ENCODE measurements at places on chromosomes 11 and 22.

DNA sequence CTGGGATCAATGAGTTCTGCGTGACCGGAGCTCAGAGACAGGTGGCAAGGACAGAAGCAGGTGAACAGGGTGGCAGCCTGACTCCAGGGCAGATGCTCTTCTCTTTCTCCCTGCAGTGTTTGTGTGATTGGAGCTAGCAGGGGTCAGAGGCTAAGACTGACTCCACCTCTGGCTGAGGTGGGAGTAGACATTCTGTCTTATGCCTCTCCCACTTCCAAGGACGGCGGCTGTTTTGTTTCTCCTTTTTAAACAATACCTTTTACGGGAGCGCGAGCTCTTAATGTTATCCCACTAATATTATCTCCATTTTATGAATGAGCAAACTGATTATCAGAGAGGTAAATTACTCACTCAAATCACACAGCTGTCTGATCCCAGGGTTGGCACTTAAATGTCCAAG, 323.7 kb downstream of the MIAT start:
- DNase-seq = no peak

GRCh38 chr11:43872995-43873394, 7.6 kb upstream of the ALKBH3 start:
- DNase-seq = no peak

GRCh38 chr11:131240421-131240820, 130.0 kb upstream of the NTM start:
- no peak for DNase-seq

GRCh38 chr11:94147433-94147845, 18.8 kb downstream of the PANX1 start:
- no peak for DNase-seq

GRCh38 chr22:19846620-19847344, 7.9 kb downstream of the GNB1L start:
- no peak for DNase-seq

DNA sequence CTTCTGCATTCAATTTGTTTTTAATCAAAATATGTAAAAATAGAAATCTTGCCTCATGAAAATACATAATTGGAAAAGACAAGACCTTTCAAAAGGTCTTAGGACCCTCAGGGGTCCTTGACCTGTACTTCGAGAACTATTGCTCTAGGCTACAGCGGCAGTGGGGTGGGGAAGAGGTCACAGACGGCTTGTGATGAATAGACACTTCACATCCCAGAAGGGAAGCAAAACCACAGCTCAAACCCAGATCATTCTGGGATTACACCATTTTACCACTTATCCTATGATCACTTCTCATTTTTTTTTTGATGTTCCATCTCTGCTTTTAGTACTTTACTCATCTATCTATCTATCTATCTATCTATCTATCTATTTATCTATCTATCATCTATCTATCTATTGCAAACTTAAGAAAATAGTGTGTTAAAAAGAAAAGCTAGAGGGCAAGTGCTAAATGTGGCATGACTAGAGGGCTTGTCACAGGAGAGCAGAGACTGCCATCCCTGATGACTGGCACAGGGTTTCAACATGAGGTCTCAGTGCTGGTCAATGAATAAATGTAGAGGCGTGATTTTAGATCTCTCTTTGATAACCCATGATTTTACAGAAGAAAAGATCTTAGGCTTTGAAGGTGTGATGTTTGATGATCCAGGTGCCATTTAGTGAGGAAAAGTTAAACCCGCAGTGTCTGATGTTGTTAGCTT, 37.1 kb downstream of the RNF141 start:
- DNase-seq = no peak

DNA sequence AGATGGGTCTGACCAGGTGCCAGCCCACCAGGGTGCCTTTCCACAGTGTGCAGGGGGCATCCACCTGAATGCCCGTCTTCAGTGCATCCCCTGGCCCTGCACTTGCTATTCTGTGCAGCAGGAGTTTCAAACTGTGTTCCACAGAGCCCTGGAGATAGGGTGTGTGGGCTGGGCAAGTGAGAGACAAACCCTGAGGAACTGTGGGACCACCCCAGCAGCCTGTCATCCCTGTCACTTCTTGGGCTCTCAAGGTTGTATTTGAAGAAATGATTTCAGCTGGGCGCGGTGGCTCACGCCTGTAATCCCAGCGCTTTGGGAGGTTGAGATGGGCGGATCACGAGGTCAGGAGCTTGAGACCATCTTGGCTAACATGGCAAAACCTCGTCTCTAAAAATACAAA, 6.4 kb upstream of the DGAT2 start:
- no peak for DNase-seq

GRCh38 chr22:42432818-42433217, 615 bp upstream of the NFAM1 start:
- DNase-seq = no peak

DNA sequence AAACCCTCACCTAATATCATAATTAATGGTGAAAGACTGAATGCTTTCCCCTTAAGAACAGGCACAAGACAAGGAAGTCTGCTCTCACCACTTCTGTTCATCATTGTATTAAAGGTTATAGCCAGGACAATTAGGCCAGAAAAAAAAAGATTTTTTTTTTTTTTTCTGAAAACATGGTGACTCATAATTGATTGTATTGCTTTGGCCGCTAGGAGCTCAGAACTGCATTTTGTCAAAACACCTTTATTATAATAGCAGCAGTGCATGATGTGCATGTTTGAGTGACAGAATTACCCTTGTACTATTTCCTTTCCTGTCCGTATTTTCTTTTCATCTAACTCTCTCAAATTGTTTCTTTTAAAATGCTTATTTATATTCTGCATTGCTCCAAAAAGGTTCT, 98.1 kb downstream of the RNF169 start:
- no peak for DNase-seq

DNA sequence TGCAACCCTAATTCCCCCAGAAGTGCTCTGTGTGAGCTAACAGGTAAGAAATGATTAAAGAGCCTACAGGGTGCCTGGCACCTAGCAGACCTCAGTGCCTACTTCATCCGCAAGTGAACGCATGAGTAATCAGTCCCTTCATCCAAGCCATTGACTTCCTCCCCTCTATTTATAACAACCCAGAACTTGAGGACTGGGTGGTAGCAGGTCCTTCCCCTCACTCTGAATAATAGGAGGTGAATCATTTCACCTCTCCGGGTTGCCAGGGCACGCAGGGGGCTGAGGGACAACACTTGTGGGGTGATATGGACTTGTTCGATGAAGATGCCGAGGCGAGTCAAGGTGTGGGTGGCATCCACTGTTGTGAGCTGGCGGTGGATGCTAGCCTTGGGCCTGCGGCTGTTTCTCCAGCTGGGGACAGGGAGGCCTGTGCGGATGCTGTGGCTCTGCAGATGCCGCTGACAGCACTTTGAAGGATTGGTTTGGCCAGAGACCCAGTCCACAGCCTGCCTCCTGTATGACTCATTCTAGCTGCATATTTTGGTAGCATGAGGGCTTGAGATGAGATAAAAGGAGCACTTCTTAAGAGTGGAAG, 11.7 kb upstream of the SORL1-AS1 start:
- DNase-seq = peak; percentile 26

- DNase-seq = no peak
Measured at GRCh38 chr11:64339754-64340408, at the start of gene CCDC88B. Gene CCDC88B, plus strand, starts transcription at chr11:64340204. Its CDS starts 63 bp downstream, at chr11:64340267.

- no peak for DNase-seq
Measured at GRCh38 chr11:92296138-92296515, 71.5 kb downstream of the FAT3 start.

DNA sequence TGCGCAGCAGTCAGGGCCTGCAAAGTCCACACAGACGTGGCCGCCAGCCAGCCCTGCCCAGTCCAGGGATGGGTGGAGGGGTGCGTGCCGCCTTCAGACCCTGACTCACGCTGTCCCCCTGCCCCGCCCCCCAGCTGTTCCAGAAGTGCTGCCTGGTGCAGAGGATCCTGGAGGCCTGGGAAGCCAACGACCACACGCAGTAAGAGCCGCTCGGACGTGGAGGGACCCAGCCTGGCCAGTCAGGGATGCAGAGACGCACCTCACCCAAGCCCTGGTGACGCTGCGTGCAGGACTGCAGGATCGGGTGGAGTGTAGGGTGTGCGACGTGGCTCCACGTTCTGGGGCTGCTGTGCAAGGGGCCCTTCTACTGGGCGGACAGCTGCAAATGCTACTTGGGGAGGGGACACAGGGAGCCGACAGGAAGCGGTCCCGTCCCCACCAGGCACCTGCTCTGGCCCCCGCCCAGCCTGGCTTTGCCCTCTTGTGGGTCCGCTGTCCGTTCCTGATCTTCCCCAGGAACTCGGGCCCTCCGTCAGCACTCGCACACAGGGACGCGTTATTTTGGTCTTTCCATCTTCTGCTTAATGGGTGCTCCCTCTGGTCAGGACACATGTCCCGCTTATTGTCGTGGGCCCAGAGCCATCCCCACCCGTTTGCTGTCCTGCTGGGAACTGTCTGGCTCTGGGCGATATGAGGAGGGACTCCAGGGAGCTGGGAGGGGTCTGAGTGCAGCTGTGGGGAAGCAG, 42.5 kb downstream of the SBF1 start:
- DNase-seq = no peak

DNA sequence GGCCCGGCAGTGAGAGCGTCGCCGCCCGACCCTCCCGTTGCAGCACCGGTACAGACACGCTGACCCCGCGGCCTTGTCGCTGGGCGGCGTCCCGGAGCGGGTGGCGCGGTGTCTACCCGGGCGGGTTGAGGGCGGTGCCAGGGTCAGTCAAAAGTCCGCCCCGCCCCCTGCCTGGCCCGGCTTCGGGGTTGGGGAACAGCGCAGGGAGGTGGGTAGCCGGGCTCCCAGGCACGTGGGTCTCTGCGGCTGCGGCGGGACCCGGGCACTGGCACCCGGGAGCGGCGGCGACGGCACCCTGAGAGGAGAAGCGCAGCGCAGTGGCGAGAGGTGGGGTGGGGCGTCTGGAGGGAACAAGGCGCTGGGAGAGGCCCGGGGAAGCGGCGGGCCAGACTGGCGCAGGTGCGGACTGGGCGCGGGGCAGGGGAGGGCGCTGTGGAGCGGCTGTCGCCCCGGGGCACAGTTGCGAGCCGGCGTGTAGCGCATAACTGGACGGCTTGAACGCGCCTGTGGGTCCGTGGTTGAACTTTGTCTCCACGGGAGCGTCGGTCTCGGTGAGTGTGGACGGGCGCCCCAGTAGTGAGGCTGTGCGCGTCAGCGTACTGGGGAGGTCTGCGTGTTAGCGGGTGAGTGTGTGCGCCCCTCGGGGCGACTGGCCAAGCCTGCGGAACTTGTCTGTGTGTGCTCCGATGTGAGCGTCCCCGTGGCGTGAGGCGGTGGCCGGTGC, at the start of gene P2RY2:
TSS of gene P2RY2 (plus strand) at position 176 of the 724 bp plus-strand sequence. CDS start 15,879 bp downstream, outside the sequence.
- DNase-seq = no peak

GRCh38 chr22:48577014-48577690, 1250.5 kb downstream of the BRD1 start:
- DNase-seq = no peak

DNA sequence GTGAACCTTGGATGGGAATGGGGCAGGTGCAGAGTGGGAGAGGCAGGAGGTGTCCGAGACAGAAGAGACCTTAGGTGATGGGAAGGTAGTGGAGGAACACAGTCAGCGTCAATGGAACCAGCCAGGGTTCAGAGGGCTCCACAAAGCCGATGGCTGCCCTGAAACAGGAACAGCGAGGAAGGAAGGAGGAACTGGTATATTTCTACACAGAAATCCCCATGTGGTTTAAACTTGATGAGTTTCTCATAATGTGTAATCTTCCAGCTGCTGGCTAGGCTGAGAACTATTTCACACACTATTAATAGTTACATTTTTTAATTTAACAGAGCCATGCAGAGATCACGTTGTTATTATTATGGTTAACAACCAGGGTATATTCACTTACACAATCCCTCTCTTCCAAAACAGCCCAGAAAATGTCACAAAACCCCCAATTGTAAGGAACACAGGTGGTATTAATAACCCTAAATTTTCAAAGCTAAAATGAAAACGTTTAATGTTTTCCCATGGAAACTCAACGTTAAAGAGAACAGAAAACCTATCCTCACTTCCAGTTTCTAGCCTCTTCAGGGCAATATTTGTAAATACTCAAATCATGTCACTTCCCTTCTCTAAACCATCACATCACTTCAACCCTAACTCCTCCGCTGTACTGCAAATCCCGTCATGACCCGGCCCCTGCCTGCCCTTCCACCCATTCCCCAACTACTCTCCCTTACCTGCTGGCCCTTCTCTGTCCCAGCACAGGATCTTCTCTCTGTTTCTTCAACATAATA, 74.5 kb upstream of the ARFGAP3 start:
- no peak for DNase-seq

DNA sequence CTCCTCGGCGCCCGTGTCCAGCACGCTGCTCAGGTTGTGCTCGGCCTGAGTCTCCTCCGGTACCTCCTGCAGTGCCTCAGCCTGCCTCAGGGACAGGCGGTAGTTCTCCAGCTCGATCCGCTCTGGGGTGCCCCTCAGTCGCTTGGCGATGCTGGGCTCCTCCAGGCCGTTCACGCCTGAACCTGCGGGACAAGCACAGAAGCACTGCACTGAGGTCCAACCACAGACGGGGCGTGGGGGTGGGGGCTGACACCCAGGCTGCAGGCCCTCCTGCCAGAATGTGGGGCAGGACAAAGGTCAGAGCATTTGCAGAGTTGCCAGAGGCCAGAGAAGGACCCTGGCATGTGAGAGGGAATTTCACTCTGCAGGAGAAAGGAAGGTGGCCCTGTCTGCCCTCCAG, 67.6 kb upstream of the BID start:
- no peak for DNase-seq

GRCh38 chr11:64611869-64612646, 21.0 kb downstream of the SLC22A12 start:
- DNase-seq = no peak

DNA sequence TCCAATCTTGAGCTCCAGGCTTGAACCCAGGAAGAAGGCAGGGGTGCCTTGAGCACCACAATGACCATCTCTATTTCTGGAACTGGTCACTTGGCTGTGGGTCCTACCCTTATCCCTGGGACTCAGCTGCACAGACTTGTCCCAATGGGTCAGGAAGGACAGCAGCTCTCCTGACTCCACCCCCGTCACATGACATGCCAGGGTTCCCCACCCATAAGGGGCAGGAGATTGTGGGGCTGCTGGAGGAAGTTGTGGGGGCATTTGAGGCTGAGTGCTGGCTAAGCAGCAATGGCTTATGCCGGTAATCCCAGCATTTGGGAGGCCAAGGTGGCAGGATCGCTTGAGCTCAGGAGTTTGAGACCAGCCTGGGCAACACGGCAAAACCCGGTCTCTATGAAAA, 56.2 kb downstream of the NFAM1 start:
- DNase-seq = no peak

DNA sequence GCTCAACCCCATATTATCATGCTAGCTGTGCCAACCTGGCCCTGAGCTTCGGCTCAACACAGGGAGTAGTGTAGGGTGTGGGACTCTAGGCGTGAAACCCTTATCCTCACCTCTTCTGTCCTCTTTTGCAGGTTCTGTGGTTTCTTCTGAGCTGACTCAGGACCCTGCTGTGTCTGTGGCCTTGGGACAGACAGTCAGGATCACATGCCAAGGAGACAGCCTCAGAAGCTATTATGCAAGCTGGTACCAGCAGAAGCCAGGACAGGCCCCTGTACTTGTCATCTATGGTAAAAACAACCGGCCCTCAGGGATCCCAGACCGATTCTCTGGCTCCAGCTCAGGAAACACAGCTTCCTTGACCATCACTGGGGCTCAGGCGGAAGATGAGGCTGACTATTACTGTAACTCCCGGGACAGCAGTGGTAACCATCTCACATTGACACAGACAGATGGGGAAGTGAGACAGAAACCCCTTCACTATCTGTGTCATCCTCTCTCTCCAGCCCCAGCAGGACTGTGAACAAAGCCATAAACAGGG, 76.4 kb downstream of the GGTLC2 start:
- no peak for DNase-seq
